ENCODE measurements at places on chromosomes 6 and 20. TPM values are rescaled to one million over a fixed set of nuclear protein-coding genes. Genes with fewer than 3 reads are reported as not detected.

GRCh38 chr6:21278375-21278745 lies 315.2 kb upstream of the SOX4 start:
- DNase-seq: no peak

- DNase-seq: no peak
These were observed 118.1 kb downstream of the QKI start for GRCh38 chr6:163532526-163533078.

DNA sequence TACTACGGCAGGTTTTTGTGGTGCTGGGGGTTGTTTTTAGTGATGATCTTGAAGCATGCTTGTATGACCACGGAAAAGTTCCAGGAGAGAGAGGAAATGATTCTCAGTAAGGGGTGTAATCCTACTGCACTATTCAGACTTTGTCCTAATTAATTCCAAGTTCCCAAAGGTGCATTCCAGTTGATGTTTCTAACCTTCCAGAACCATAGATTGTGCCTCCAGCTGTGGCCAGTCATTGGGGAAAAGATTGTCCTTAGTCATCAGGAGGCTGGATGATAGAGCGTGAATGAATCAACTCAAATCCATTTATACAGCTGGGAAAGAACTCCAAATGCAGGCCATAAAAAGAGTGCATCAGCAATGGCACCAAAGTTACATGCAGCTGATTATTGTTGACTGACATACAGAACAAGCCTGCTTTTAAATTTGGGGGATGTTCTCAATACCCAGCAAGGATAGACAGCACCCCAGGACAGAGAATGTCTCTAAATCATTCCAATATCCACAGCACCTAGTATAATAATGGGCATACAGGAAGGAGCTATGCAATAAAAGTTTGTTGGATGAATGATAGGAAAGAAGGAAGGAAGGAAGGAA lies 27.8 kb upstream of the PKHD1 start:
- DNase-seq: no peak

DNA sequence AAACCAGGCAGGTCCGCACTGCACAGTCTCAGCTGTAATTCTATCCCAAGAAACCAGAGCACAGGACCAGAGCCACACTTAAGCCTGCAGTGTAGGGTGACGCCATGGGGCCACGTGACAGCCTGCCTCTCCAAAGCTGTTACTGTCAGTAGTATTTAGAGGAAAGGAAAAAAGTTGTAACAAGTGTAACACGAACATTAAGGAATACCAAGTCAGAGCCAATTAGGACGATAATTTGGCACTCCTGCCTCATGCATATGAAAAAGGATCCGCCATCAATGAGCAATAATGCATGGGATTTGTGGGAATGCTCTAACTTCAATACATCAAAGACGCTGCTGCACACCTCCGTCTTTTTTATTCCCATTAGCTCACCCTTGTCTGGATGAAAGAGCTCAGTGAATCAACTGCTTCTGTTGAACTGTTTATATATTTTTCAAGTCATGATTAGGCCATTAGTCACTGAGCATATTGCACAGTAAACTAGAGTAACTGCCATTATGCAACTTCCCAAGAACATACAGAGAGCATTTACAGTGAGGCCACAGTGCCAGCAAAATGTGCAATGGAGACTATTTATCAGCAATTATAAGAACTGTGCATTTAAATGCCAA lies 79.9 kb downstream of the ATXN1 start:
- no peak for DNase-seq

GRCh38 chr6:7108196-7108963 lies 619 bp downstream of the RREB1 start:
- DNase-seq: peak; percentile 55

DNA sequence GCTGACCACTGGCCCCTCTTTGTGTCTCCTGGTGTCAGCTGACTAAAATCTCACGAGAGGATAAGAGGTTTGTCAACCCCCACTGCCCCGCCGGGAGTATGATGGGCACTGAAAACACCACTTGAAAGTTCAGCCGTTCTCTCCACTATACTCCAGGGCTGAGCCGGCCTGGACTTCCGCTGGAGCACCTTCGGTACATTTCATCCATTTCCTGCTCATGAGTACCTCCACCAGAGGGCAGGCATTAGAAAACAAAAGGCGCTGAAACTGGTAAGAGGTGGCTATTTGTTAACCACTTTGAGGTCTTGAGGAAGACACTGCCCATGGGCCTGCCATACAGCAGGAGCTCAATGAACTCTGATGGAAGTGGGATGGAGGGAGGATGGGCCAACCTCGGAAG lies 17.9 kb upstream of the ANKRD60 start:
- DNase-seq: no peak

The IP6K3 gene
- total RNA-seq: not detected

The MUC22 gene
- total RNA-seq: not detected

The PCK1 gene
- total RNA-seq: not detected

The LPA gene
- not detected for total RNA-seq

The CLVS2 gene
- total RNA-seq: not detected
